ENCODE measurements at places on chromosomes 6 and 20.

DNA sequence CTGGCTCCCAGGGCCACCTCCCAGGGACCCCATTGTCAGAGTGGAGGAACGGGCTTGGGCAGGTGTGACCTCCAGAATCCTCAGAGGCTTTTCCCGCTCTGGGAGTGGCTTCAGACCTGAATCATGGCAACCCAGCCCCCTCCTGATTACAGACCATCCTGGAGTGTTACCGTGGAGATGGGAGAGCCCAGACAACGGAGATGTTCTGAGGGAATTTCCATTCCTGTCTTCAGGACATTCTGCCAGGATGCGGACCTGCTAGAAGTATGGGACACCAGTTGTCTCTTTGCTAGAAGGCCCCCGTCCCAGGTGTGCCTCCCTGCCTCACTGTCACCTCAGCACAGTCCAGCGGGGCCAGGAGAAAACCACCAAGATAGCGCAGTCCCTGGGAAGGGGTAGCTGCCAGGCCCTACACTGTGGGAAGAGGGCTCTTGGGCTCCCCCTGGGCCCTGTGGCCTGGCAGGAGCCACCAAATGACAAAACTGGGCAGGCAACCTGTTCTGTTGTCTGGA is 109.9 kb downstream of the PSMB1 start:
- no peak for DNase-seq

DNA sequence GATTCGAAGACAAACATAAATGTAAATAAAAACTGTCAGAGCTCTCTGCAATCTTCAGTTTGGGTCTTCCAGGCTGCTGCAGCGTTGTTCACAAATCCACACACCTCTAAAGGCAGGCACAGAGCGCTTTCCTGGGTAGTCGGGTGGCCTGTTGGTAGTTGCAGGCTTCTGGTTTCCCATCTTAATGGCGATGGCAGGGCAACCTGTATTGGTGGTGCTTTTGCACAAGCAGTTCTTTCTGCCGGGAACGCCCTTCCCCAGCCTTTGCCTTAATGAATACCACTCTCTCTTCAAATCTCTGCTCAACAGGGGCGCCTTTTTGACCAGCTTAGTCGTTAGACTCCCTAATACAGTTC is 723 bp upstream of the IFT52 start:
- peak; percentile 20 for DNase-seq

GRCh38 chr6:111679126-111679858 is 73.6 kb upstream of the TRAF3IP2 start:
- DNase-seq = no peak

DNA sequence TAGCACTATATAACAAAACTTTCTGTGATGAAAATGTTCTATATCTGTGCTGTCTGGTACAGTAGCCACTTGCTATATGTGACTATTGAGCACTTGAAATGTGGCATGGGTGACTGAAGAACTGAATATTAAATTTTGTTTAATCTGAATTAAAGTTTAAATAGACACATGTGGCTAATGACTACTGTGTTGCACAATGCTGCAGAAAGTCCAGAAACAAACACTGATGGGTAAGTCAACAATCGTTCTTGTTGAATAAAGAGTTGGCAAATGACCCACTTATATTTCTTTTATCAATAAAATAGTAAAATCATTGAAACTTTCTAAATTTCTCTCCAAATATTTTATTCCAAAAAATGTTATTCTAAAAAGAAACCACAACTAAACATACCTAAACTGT is 81.8 kb downstream of the PROKR2 start:
- DNase-seq = no peak

GRCh38 chr6:15370733-15371671 is 125.1 kb downstream of the JARID2 start:
- DNase-seq = no peak

DNA sequence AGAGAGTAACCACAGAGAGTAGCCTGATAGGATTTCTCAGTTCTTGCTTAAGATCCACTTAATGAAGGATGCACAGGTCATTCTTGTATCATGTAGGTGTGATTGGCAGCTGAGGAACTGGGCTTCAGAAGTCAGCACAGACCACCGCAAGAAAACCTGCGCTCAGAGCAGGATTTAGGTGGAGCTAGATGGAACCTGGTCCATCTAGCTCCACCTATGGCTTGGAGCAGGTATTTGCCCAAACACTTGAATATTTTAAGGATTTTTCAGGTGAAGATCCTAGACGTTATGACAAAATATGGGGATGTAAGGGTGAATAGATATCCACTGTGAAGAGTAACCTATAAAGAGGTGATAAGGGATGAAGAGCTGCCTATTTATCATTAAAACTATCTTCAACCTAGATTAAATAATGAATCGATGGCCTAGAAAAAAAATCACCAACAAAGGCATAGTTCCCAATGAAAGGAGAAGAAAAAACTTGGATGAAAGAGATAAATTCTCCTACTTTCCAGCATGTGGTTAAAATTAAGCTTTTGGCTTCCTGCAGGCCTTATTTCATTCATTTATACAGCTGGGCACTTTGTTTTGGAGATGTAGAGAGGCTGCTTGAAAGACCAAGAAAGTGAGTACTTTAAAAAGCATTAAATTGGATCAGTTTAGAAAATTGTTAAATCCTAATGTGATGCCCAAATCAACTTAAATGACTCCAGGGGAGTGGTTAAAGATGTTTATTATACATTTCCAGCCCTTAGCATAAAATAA is 778.4 kb upstream of the GJE1 start:
- no peak for DNase-seq

DNA sequence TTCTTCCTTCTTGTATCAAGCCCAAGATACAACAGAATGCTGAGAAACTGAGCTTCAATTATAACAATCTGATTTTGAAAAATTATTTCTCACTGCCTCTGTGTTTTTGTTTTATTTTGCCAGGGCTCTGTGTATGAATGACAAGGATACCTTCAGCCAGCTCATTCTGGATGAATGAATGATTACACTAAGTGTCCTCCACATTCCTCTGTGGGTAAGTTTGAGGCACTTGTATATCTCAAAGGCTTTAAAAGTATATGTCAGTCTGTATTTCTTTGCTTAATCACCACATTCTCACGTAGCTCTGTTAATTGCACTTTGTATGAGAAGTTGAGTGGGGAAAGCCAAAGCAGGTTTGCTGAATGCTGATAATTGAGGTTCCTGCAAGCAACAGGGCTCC is 95.1 kb downstream of the TIAM2 start:
- no peak for DNase-seq

DNA sequence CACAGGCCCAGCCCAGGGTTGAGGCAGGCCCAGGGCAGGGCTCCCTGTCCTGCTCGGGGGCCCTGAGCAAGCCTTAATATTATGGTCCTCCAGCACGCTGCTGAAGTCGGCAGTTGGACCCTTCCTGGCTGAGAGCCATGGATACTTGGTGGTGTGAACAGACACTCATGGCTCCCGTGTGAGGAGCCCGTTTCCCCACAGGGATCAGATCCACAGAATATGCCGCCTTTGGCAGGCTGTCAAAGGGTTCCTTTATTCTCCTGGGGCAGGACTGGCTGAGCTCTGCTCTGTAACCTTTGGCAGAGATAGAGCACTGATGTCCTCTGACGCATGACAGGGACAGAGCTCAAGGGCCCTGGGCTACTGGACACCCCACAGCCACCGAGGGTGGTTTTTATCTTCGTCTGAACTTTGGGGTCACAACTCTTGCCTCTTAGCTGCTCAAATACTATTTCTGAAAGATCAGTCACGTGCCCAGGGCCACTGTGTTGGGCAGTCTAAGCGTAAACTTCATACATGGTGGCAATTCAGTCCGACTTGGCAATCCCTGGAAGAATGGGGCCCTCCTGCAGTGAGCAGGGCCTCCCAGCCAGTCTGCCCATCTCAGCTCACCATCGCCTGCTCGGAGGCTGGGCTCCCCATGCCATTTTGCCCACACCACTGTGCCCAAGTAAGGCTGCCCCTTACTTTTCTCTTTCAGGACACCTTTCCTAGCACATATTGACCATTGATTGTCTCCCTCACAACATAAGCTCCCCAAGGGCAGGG is 49.1 kb downstream of the TTI1 start:
- DNase-seq = no peak

DNA sequence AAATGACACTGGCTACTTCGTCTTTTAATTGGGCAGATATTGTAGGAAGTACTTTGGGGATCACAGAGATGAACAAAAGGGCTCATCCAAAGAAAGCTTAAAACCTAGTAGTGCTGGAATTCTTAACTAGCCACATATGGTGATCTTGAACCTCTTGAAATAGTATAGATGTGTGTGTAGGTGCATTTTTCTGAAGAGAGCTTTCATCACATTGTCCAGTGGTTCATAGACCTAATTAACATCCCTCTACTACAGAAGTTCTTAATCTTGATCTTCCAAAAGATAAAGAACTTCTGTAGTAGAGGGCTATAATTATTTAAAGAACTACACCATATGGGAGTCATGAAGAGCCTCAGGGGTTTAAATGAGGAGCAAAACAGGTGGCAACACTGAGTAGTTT is 2.3 kb upstream of the PRIM2 start:
- no peak for DNase-seq

DNA sequence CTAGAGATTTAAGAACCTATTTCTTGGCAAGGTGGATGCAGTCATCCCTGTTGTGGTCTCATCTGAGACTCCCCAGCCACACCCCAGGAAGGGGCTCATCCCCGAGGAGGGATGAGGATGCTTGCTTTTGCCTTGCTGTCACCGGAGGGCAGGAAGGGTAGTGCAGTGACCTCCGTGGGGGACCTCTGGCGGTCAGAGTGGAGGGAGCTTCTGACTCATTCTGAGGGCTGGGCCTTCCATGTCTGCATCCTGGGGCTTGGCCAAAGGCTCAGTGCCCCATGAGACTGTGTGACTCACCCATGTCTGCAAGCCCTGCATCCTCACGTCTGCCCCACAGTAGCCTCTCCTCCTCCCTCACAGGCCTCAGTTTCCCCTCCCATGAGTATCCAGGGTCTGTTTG is 38.7 kb downstream of the UQCC2 start:
- DNase-seq = peak; percentile 51

DNA sequence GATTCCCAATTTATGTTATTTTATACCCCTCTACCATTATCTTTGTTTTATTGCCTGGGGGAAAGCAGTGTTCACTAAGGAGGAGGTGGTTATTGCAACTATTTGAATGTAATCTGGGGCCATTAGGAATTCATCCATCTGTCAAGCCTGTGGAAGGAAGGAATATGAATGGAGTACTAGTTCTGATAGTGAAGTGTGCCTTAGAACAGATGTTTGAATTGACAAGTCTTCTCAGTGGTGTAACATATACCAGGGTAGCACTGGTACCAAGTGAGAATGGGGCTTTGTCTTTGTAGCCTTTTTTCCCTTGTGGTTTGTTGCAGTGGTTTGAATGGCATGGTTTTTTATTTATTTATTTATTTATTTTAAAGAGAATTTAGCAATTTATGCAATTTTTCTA is 27.9 kb upstream of the HDAC2 start:
- no peak for DNase-seq

- no peak for DNase-seq
Measured at GRCh38 chr6:132703936-132704335, 9.9 kb downstream of the VNN1 start.

DNA sequence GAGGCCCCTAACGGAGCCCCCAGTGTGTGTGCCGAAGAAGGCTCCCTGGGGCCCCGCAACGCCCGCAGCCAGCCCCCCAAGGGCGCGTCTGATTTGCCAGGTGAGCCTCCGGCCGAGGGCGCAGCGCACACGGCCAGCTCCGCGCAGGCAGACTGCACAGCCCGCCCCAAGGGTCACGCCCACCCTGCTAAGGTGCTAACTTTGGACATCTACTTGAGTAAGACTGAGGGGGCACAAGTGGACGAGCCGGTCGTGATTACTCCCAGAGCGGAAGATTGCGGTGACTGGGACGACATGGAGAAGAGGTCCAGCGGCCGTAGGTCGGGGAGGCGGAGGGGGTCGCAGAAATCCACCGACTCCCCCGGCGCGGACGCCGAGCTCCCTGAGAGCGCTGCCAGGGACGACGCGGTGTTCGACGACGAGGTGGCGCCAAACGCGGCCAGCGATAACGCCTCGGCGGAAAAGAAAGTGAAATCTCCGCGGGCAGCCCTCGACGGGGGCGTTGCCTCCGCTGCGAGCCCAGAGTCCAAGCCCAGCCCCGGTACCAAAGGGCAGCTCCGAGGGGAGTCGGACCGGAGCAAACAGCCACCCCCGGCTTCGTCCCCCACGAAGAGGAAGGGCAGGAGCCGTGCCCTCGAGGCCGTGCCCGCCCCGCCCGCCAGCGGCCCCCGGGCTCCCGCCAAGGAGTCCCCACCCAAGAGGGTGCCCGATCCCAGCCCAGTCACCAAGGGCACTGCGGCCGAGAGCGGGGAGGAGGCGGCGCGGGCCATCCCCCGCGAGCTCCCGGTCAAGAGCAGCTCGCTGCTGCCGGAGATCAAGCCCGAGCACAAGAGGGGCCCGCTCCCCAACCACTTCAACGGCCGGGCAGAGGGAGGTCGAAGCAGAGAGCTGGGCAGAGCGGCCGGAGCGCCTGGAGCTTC is 117.0 kb downstream of the RTN4IP1 start:
- DNase-seq = peak; percentile 67

GRCh38 chr20:23058240-23058639 is 8.8 kb upstream of the THBD start:
- no peak for DNase-seq

GRCh38 chr6:16911088-16911487 is 149.8 kb upstream of the ATXN1 start:
- DNase-seq = no peak

DNA sequence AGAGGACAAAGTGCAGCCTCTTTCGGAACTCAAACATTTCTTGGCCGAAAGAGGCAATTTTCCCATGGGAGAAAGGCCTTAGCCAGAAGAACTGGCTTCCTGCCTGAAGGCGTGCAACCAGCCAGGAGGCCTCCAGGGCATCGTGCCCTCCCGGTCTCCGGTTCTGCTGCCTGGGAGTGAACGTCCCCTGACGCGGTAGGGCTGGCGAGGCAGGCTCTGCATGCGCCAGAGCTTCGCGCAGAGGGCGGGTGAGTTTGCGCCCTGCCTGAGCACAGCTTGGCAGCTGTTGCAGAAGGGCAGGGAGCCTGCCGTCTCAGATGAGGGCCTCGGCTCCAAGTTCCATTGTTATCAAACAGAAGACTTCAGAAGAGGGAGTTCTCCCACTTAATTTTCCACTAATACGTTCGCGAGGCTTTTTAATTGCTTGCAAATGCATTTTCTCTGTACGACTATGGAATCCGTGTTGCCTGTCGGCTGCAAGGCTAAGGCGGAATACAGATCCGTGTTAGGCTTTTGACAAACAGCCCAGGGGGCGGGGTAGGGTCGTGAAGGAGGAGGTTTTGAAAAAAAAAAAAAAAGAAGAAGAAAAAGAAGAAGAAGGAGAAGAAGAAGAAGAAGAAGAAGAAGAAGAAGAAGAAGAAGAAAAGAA is 5.5 kb upstream of the TFAP2D start:
- DNase-seq = no peak

DNA sequence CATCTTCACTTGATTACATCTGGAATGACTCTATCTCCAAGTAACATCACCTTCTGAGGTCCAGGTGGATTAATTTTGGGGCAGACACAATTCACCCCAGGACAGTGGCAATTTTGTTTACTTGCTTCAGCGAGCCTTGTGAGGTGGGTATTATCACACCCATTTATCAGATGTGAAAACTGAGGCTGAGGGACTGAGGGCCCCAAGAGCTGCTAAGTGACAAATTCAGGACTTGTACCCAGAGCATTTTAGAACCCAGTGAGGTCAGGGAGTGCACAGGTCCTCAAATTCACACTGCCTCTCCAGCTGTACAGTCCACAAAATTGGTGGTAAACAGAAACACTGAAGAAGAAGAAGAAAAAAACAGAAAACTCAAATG is 125.2 kb upstream of the PMEPA1 start:
- no peak for DNase-seq

Data from HL-60 (cell line).